Stimulated activated CD8-positive, alpha-beta memory T cell treated with anti-CD3 and anti-CD28 coated beads, Interleukin-4, amount 100 ng/mL, for 4 hours (primary cell): ENCODE measurements at places on chromosomes 1 and 21.

DNA sequence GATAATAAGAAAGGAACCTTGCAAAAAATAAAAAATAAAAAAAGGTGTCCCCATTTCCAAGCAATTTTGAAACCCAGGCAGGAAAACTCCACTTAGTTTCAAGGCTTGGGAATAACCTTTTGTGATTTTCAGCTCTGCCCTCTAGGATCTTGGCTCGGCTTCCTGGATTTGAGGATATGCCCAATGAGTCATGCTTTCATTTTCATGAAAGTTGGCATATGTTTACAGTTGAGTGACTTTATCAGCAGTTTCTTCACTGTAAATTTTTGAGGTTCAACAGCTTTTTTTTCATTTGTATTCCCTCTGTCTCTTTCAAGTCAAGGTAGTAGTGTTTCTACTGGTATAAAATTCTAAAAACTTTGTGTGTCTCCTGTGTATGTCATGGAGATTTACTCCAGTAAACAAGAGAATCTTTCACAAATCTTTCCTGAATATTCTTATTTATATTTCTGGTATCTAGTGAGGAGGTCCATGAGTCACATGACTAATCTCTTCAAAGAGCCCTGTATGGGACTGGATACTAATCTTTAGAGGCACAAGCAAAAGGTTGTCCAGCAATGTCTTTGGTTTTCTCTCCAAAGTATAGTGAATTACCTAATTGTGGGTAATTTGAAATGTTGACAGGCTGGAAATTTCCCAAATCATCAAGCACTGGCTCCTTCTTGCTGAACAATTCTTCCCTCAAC lies 335.3 kb downstream of the BRINP2 start:
- no peak for DNase-seq

- no peak for DNase-seq
These were observed 179.3 kb downstream of the CACNA1E start for GRCh38 chr1:181662606-181663005.

DNA sequence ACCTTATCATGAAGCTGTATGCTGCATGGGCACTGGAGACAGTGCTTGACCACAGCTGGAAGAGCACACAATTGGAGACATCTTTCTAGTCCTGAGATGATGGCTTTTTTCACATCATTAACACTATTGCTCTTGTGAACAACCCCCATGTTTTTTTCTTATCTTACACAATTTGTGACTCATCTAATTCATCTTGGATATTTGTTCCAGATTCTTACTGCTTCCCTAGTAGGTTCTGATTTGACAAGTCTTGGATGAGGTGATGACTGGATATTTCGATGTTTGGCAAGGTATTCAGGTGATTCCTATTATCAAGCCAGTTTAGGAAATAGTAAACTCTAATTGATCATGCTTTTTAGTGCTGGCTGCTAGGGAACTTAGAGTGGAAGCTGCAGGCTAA lies 23.7 kb downstream of the HLX start:
- no peak for DNase-seq

DNA sequence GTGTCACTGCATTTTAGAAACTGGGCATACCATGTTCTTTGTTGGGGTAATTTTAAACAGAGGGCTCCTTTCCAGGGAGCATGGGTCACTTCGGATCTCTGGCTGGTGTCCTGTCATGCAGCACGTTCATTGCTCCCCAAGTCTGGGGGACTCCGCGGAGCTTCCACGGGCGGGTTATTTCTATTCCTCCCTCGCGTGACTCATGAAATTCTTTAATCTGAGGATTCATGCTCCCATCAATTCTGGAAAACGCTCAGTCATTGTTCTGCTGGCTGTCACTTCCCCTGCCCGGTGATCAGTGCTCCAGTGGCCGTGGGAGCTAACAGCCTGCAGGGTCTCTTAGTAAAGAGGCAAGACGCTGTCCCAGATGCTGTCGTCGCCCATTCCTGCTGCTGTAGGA lies 28.1 kb downstream of the CFAP74 start:
- DNase-seq, result no peak

DNA sequence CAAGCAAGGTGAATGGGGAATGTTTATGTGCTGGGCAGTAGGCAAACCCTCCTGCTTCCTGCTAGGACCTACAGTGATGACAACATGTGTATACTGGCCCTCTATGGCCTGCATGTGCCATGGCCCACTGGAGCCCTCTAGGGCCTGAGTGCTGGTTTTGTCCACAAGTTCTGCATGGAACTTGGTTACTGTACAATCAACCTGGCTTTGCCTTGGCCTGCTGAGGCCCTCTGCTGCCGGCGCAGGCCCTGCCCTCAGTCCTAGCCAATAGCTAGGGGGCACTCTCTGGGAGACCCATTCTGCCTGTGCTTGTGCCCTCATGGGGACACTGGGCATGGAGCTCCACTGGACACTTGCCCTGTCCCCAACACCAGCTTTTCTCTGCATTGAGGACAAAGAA lies 138.6 kb upstream of the NGF start:
- no peak for DNase-seq

GRCh38 chr21:34513129-34513675 lies 1.2 kb upstream of the KCNE1 start:
- no peak for DNase-seq

DNA sequence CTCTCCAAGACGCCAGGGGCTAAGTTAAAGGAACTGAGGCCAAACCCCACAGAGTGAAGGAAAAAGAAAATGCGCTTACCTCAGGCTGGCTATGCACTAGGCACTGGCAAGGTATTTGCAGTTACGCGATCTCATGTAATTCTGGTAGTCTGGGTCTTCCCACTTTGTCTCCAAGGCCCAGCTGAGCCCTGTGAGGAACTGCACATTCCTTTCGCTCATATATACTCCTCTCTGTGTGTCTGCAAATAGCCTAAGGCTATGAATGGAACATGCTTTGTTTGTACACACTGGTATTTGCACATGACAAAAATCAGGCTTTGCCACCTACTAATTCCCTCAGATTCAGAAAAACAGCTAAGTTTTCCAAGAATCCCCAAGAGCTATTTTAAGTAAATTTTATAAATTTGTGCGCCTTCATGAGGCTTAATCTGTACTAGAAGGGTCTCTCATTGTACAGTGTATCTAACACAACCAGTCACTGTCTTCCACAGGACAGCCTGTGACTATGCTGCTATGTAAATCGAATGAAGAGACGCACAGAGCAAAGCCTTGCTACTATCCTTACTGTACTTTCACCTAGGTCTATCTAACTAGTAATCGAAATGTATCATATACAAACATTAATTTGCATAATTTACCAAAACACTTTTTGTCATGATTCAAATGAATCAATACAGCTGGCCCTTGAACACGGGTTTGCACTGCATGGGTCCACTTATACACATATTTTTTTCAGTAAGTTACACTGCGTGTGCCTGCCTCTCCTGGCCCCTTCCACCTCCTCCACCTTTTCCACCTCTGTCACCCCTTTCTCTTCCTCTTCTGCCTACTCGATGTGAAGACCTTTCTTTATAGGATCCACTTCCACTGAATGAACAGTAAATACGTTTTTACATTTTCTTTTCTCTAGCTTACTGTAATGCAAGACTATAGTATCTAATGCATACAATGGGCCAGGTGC lies 87.0 kb downstream of the SIPA1L2 start:
- no peak for DNase-seq

GRCh38 chr1:231028682-231029081 lies 11.4 kb downstream of the FAM89A start:
- no peak for DNase-seq
